ENCODE measurements at places on chromosomes 5 and 9.

DNA sequence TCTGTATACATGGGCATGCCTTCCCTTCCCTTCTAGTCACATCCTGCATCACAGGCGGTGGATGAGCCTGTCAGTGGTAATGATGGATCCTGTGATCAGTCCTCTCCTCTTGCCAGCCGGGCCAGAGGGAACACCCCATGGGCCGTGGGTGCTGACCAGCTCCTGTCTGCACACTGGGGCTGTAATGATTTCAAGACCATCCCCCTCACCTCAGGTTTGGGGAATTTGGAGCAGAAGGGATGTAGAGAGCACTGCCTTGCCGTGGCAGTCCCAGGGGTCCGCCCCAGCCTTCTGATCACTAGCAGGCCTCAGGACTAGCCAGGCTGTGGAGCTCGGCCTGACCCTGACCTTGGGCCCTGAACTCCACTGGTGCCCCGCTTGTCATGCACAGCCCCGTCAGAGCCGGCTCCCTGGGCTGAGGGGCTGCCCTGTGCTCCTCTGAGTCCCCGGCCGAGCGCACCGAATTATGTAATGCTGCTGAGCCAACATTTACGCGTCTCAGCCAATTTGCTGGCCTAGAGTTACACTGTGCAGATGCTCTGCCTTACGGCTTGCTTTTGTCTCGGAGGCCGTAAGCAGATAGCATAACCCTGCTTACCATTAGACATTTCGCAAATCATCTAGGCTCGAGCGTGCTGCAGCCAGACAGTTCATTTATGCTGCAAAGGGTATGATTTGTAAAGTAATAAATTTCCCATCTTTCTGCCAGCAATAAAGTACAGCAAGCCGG, 155.3 kb downstream of the MACROH2A1 start:
- DNase-seq, result no peak

GRCh38 chr9:72839085-72839484, 113.8 kb downstream of the ALDH1A1 start:
- DNase-seq, result no peak

DNA sequence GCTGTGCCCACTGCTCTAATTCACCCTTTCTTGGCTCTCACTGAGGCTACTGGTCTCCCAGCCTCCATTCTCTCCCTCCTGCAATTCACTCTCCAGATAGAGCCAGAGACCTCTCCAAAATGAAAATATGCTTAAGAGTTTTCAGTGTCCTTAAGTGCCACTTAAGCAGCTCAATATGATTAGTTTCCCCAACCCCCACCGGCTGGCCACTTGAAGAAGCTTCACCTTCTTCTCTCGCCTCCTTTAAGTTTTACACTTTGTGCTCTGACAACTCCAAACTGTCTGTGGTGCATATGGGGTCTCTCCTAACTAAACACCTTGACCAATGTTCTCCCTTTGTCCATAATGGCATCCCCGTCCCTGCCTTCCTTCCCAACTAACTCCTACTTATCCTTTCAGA, 53.4 kb downstream of the CDK5RAP2 start:
- DNase-seq, result no peak

- no peak for DNase-seq
Observed at GRCh38 chr5:94471521-94471920, 146.9 kb downstream of the KIAA0825 start.

DNA sequence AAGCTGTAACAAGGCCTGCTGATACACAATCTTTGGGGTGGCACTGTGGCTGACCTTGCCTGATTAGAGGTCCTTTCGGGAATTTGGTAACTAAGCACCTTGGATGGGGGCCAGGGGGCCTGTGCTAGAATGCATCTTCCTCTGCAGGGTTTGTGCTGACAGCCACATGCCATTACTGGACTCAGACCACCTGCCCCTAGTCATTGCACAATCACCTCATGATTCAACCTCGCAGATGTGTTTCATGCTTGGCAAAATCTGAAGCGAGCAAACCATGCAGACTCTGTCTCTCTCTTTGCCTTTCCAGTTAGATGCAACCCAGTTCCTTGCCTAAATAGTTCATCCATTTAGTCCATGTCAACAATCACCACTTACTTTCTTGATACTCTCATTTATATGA, 96.5 kb upstream of the ERCC6L2 start:
- no peak for DNase-seq

- DNase-seq, result no peak
Observed at GRCh38 chr5:149782895-149783586, 52.9 kb downstream of the PPARGC1B start.

GRCh38 chr9:102237520-102237919, 499.1 kb upstream of the GRIN3A start:
- no peak for DNase-seq

- DNase-seq, result no peak
Observed at GRCh38 chr5:27876071-27876470, 837.7 kb upstream of the CDH9 start.

- no peak for DNase-seq
Observed at GRCh38 chr9:20312732-20313131, 309.6 kb downstream of the MLLT3 start.

DNA sequence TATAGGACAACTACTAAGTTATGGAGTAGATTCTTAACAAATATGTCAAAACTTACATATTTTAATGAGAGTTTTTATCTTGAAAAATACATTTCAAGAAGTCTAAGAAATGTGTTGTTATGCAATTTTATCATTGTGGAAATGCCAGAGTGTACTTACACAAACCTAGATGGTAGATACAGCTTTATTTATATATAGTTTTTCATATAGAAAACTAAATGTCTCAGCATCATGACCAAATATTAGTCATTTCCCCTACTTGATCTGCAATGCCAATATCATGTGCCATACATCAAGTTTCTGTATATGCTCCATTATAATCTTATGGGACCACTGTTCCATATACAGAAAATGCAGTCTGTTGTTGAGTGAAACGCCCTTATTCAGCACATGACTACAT, 28.7 kb downstream of the CAST start:
- DNase-seq, result no peak

GRCh38 chr9:91195372-91196012, 166.2 kb downstream of the AUH start:
- no peak for DNase-seq

DNA sequence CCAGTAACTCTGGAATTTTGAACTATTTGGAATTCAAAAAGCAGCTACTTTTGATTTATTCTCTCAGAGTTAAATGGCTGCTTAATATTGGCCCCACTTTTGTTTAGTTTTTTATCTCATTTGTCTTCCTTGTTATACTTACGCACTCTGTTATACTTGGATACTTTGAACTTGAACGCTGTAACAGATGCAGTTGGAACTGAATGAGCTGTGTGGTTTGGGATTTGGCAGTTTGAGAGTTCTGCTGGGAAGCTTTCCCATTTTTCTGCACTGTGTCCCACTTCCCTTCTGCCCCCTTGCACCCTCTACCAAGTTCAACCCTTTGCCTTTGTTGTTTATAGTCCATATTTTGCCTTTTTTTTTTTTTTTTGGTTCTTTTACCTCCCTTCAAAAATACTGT, 3.8 kb downstream of the RHOBTB3 start:
- no peak for DNase-seq

- DNase-seq, result no peak
Observed at GRCh38 chr9:122005597-122005996, 87.5 kb downstream of the TTLL11 start.

GRCh38 chr9:1383899-1384455, 333.8 kb downstream of the DMRT2 start:
- DNase-seq, result no peak

- DNase-seq, result no peak
Observed at GRCh38 chr5:154418344-154418820, 27.4 kb upstream of the SAP30L start.

DNA sequence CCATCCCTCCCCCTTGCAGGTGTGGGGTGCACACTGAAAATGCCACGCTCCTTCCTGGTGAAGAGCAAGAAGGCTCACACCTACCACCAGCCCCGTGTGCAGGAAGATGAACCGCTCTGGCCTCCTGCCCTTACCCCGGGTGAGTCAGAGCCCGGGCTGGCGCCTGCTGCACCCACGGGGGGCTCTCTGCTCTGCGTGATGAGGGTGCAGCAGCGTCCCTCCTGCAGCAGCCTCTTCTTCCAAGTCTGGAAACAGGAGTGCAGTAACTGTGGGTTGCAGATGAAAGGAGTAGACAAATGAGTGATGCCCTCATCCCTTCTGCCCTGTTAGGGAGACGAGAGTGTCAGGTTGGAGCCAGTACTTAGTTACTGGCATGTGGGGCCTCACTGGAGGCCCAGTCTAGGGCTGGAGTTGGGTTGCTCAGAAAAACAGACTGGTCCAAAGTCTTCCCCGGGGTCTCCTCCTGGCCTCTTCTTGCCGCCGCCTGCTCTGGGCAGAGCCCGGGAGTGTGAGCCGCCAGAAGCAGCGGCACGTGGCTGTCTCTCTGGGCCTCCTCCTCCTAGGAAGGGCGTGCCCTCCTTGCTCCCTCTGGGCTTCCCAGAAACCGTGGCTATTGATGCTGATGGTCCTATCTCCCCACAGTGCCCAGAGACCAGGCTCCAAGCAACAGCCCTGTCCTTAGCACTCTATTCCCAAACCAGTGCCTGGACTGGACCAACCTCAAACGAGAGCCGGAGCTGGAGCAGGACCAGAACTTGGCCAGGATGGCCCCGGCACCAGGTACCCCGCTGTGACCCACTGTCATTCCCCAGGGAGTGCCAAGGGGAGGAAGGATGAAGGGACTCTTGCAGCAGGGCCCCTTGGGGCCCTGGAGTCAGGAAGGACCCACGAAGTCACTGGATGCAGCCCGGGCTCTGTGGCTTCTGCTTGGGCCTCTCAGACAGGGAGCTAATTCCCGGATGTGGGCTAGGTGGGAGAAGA, 8.4 kb downstream of the GFI1B start:
- no peak for DNase-seq

DNA sequence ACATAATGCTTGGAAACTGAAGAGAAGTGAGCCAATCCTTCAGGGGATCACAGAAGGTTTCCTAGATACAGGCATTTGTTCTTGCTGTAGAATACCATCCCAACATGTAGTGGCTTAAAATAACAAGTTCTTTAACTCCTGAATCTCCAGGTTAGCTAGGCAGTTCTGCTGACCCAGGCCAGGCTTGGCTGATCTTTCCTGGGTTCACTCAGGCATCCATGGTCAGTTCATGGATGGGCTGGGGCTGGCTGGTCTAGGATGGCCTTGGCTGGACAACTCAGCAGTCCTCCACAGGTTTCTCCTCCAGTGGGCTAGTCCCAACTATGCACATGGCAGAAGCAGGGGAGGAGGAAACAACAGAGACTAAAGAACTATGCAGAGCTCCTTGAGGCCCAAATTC, 37.4 kb upstream of the DENND1A start:
- no peak for DNase-seq

DNA sequence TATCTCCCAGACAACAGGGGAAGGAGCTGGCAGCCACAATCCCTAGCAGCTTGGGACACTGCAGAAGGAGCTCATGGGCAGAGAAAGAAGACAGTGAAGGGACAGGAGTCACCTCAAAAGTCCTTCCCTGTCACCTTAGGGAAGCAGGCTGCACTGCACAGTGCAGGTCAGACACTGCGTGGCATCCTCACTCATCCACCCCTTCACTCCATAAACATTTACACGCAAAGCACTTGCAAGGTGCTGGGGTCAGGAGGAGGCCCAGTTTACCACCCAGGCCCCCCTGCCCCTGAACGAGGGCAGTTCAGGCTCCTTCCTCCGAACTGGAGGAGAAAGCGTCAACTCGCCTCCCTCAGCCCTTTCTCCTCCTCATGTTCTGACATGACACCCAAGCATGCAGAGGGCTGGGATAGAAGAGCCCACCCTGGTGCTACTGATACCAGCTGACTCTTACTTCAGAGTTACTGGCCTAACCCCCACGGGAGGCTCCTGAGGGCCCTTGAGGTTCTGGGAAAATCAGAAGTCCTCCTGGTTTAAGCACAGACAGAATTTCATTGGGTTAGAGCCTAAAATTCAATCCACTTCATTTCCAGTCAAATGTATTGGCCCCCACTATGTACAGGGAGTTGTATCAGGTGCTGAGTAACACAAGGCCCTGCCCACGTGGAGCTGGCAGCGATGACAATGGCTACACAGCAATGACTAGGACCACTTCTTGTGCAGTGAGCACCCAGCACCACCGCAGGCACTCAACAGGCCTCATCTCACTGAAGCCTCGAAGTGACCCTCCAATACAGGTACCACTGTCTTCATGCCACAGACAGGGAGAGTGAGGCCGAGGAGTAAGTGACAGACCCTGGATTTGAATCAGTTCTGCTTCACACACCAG, 70.4 kb downstream of the RAPGEF1 start:
- no peak for DNase-seq

GRCh38 chr5:132659598-132660493, 1.9 kb downstream of the IL13 start:
- no peak for DNase-seq

Measured in stimulated activated CD8-positive, alpha-beta memory T cell treated with anti-CD3 and anti-CD28 coated beads, Interleukin-4, amount 100 ng/mL, for 1 hour (primary cell).